ENCODE measurements at places on chromosomes 16 and 17.

DNA sequence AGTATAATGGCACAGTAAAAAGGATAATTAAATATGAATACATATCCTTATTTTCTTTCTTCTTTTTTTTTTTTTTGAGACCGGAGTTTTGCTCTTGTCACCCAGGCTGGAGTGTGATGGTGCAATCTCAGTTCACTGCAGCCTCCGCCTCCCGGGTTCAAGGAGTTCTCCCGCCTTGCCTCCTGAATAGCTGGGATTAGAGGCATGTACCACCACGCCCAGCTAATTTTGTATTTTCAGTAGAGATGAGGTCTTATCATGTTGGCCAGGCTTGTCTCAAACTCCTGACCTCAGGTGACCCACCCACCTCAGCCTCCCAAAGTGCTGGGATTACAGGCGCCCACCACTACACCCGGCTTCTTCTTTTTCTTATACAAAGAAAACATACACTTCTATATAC is 12.0 kb downstream of the GABARAPL2 start:
- H3K27me3 ChIP-seq, result no peaks in the 10 kb centered on the region
- peaks cover 2% of the 10 kb centered on the region for H3K36me3 ChIP-seq
- no peak for DNase-seq
- no peaks in the 10 kb centered on the region for H3K4me1 ChIP-seq
- no peak overlapping the region for H3K27ac ChIP-seq

DNA sequence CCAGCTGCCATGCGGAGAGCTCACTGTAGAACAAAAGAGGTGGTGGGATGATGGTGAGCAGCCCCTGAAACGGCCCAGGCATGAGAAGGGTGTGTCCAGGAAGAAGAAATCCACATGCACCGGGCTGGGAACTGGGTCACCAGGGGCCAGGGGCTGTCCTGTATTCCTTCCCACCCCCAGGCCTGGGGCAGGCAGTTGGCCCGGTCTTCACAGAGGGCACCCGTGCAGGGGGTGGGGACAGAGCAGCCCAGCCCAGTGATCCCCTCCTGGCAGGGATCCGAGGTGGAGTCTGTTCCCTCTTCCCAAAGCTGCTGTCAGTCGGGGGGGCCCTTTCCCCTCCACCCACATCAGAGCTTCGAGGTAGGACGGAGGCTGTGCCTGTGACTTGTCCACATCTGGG is 9.2 kb downstream of the HS3ST6 start:
- H3K4me1 ChIP-seq, result no peaks in the 10 kb centered on the region
- DNase-seq, result no peak
- H3K36me3 ChIP-seq, result no peaks in the 10 kb centered on the region
- H3K27ac ChIP-seq, result no peak overlapping the region
- H3K4me3 ChIP-seq, result no peak overlapping the region
- no peaks in the 10 kb centered on the region for H3K27me3 ChIP-seq

GRCh38 chr17:80938556-80938955 is 53.1 kb upstream of the CHMP6 start:
- H3K36me3 ChIP-seq, result no peaks in the 10 kb centered on the region
- no peaks in the 10 kb centered on the region for H3K4me1 ChIP-seq
- no peak overlapping the region for H3K4me3 ChIP-seq
- no peaks in the 10 kb centered on the region for H3K27me3 ChIP-seq

DNA sequence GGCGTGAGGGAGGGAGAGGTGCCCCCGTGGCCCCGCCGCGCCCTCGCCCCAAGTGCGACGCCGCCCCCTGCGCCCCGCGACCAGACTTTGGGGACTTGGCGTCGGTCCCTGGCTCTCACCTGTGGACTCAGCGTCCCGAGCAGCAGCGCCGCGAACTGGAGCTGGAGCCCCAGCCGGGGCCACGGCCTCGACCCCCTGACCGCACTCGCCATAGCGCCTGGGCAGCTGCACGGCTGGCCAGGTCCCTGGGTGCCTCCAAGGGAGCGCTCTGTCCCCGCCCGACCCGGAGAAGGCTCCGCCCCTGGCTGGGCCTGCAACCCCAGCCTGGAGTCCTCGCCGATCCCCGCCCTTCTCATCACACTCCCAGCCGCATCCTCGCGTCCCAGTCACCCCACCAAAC is at the start of gene ERN2:
TSS of gene ERN2 (minus strand) at position 247 of the 400 bp plus-strand sequence. CDS start at position 212, 35 bp downstream.
- no peak within 1 kb of the TSS for H3K4me3 ChIP-seq
- no peak for DNase-seq
- no peaks in the 10 kb centered on the region for H3K36me3 ChIP-seq
- no peaks in the 10 kb centered on the region for H3K27me3 ChIP-seq

DNA sequence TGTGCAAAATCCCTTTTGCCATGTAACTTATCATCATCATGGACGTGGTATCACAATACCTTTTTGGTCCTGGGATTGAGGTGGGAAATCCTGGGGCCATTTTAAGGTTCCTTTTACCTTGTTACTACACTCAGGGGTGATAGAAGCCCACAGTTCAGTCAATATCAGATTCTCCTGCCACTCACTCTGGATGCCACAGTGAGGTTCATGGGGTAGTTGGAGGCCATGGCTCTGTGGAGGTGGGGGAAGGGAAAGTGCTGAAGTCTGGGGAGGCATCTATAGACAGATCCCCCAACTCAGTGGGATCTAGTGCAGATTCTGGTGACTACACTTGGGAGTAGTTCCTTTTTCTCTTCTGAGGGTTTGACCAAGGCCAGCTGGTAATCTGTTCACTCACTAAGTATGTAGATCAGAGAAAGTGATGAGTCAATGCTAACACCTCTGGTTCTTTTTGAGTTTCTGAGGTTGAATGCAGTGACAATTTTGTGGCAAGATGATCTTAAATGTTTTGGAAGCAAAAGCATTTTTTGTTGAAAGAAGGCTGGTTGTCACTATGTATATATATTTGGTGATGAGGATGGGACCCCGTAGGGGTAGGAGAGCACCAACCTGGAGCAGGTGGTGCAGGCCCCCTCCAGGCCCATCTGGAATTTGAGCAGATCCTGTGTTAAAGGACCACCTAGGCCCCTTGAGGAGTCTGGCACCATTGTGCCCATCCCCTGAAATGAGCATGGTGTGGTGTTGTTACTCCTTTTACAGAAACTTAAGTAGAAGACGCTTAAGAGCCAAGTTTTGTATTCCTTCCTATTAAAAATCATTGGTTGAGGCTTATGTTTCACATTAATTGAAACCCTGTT is 18.8 kb upstream of the IRF8 start:
- H3K4me1 ChIP-seq, result peaks cover 19% of the 10 kb centered on the region
- no peak for DNase-seq
- no peaks in the 10 kb centered on the region for H3K36me3 ChIP-seq
- no peak overlapping the region for H3K27ac ChIP-seq

DNA sequence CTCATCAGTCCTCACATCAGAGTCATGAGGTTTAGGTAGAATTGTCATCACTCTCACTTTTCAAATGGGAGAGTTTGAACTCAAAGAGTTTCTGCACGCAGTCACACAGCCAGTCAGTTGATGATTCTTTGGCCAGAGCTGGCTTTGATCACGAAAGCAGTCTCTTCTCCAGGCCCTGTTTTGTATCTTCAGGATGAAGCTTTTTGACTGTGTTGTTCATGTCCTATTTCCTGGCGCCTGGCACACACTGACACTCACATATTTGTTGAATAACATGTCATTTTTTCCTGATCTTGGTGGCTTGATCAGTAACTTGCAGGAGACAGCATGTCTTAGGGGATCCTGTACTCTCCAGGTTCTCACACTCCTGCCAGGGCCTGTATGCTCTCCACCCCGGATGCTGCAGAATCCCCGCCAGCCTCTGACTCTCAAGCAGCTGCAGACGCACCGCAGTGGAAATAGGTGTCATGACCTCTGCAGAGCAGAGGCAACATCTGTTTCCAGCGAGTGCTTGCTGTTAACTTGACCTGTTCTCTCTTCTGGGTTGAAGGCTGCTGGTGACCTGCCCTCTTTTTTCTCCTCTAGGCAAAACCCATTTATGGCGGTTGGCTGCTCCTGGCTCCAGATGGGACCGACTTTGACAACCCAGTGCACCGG is 33.0 kb downstream of the MPRIP start:
- H3K27me3 ChIP-seq, result no peaks in the 10 kb centered on the region
- H3K27ac ChIP-seq, result peak overlapping the region; percentile 2
- H3K4me1 ChIP-seq, result peaks cover 51% of the 10 kb centered on the region
- H3K4me3 ChIP-seq, result no peak overlapping the region
- no peak for DNase-seq

GRCh38 chr17:4588391-4588790 is 4.1 kb downstream of the SMTNL2 start:
- no peak overlapping the region for H3K4me3 ChIP-seq
- peak overlapping the region; percentile 22 for H3K27ac ChIP-seq
- H3K36me3 ChIP-seq, result no peaks in the 10 kb centered on the region
- H3K27me3 ChIP-seq, result no peaks in the 10 kb centered on the region
- no peak for DNase-seq

GRCh38 chr16:59905131-59905530 is 1171.0 kb upstream of the GOT2 start:
- H3K4me1 ChIP-seq, result no peaks in the 10 kb centered on the region
- H3K4me3 ChIP-seq, result no peak overlapping the region
- H3K27ac ChIP-seq, result no peak overlapping the region
